ENCODE measurements at places on chromosomes 1 and 21.

- no peak for DNase-seq
Measured at GRCh38 chr1:185838111-185838510, 103.9 kb downstream of the HMCN1 start.

DNA sequence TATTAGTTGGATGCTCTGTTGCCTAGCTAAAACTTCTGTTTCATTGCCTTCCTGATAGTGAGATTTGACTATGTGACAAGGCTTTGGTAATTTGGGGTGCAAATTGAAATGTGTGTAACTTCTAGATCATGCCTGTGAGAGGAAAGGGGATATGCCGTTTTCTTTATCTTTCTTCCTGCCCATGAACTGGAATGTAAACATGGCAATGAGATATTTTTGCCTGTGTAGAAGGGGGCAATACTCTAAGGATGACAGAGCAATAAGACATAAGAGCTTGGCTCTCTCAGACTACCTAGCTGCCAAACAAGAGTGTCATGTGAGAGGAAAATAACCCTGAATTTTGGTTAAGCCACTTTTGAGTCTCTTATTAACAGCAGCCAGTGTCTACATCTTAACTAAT lies 49.7 kb downstream of the RAP1A start:
- no peak for DNase-seq

- no peak for DNase-seq
Measured at GRCh38 chr1:6385488-6386191, 7.9 kb downstream of the ACOT7 start.

GRCh38 chr1:100580446-100580845 lies 42.5 kb downstream of the GPR88 start:
- DNase-seq: no peak

- no peak for DNase-seq
Measured at GRCh38 chr1:206690516-206690915, 5.8 kb downstream of the MAPKAPK2 start.

DNA sequence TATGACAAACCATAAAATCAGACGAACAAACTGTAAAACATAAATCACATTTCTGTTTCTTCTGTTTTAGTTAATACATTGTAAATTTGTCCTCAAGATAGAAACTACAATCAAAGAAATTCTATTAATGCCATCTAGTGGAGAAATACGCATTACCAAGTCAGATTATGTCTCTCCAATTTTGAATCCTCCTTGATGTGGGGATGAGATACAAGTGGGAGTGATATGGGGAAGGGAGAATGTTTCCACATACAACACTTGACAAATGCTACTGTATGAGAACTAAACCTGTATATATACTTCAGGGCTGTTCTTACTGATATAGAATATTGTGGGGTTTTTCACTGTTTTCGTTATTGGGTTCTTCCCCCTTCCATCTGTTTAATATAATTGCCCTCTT lies 2.6 kb downstream of the HFM1 start:
- DNase-seq: no peak

DNA sequence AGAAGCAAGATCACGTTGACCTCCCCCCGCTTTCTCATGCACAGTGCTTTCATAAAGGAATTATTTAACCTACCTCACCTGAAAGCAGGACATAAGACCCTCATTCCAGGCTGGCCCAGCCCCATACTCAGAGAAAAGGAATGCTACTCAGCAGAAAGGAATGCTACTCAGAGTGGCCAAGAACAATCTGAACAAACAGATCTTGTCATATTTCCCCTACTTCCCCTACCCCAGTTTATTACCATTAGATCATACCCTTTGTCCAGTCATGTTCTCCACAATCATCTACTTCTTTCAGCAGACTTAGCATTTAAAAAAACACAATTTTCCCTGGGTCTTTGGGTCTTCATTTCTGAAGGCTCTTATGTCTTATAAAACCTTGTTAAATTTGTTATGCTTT lies 89.8 kb downstream of the SLC16A1 start:
- DNase-seq: no peak

DNA sequence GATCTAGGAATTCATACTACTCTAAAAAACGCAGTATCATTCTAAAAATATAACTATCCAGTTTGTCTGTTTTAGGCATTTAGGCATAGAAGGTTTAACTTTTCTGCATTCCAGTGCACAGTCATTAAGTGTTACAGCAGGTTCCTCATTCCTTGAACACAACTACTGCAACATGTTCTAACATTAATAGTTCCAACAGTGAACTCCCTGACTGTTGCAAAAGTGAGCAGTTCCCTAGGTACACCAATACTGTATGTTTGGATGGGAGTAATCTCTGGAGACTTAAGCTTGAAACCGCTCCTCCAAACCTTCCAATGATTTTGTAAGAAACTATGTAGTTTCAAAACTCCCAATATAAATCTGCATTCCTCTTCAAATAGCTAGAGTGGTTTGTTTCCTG lies 46.2 kb downstream of the UCHL5 start:
- DNase-seq: no peak

GRCh38 chr21:28922368-28922767 lies 70.3 kb downstream of the LTN1 start:
- no peak for DNase-seq

- DNase-seq: no peak
Measured at GRCh38 chr1:235342039-235342438, 13.7 kb downstream of the GGPS1 start.

DNA sequence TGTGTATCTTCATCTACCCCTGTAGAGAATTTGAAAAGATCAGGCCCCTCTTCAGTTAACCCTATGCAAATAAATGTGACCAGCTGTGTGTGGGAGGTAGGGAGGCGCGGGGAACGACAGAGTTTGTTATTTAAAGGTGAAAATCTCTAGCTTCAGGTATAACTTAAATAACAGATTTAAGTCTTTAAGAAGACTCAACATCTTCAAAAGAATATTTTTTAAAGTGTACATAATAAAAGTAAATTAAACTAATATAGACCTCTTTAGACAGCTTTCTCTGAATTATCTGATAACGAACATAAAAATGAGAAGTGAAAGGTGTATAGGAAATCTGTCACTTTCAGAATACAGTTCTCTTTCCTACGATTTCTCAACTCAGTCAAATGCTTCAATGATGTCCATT lies 16.0 kb downstream of the ANGPTL3 start:
- no peak for DNase-seq

- DNase-seq: no peak
Measured at GRCh38 chr1:237792726-237793125, 98.0 kb downstream of the ZP4 start.

GRCh38 chr1:27885114-27885528 lies 12.8 kb downstream of the THEMIS2 start:
- no peak for DNase-seq

DNA sequence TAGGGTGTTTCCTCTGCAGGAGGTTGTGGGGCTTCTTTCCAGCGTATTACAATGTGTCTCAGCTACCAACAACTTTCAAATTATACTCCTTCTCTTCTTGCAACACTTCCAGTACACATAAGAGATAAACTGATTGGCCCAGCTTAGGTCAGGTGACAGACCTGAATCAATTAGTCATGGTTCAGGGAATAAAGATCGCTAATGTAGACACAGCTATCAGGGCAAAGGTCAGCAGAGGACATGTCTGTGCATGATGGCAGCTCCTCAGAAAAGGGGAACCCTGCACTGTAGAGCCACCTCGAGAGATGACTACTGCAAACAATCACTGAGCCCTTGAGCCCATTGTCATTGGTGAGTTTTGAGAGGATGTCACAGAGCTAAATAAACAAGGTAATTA lies 36.8 kb upstream of the PKN2 start:
- DNase-seq: no peak

- no peak for DNase-seq
Measured at GRCh38 chr1:6867729-6868659, 82.7 kb downstream of the CAMTA1 start.

- DNase-seq: no peak
Measured at GRCh38 chr1:151606384-151606783, 5.5 kb upstream of the SNX27 start.

GRCh38 chr1:115413208-115413607 lies 75.2 kb upstream of the NGF start:
- no peak for DNase-seq

GRCh38 chr21:44375761-44376241 lies 22.4 kb downstream of the TRPM2 start:
- no peak for DNase-seq

- no peak for DNase-seq
Measured at GRCh38 chr1:155268630-155269029, 4.7 kb downstream of the CLK2 start.

- DNase-seq: no peak
Measured at GRCh38 chr1:73811798-73812197, 386.2 kb downstream of the LRRIQ3 start.

DNA sequence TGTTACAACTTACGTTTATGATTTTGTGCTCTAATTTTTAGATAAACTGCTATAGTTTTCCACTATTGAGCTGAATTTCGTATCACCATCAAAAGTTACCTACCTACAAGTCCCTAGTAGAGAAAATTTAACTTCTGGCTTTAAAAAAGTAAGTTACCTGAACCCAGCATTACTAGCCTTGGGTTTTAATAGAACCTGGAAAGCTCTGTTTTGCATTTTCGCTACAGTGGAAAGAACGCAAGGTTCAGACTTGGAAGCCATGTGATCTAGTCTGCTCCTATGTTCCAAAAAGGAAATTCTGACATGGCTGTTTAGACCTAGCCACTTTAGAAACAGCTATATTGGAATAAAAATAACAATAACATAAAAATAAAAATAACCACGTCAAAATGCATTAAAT lies 110.5 kb downstream of the SLC45A1 start:
- DNase-seq: no peak

GRCh38 chr1:108502624-108503023 lies 52.5 kb downstream of the NBPF6 start:
- DNase-seq: no peak

DNA sequence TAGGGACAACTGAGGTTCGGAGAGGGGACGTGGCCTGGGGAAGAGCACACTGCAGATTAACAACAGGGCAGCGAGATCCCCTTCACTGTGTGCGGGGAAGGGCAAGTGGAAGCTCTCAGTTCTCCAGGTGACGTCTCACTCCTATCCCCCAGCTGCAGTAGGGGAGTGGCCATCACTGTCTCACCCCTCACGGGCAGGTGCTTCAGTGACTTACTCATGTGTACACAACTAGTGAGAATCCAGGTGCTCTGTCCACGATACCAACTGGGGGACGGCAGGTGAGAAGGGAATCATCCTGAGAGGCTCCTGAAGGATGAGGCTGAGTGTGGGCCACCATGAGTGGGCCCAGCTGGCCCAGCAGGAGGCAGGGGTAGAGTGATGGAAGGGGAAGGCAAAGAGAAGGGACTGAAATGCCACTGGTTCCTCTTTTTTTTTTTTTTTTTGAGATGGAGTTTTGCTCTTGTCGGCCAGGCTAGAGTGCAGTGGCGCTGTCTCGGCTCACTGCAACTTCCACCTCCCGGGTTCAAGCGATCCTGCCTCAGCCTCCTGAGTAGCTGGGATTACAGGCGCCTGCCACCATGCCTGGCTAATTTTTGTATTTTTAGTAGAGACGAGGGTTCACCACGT lies 25.9 kb downstream of the RHBG start:
- no peak for DNase-seq

- DNase-seq: no peak
Measured at GRCh38 chr21:42913476-42913875, 12.0 kb downstream of the ERVH48-1 start.

- DNase-seq: no peak
Measured at GRCh38 chr1:211532088-211532444, 40.1 kb upstream of the RD3 start.

DNA sequence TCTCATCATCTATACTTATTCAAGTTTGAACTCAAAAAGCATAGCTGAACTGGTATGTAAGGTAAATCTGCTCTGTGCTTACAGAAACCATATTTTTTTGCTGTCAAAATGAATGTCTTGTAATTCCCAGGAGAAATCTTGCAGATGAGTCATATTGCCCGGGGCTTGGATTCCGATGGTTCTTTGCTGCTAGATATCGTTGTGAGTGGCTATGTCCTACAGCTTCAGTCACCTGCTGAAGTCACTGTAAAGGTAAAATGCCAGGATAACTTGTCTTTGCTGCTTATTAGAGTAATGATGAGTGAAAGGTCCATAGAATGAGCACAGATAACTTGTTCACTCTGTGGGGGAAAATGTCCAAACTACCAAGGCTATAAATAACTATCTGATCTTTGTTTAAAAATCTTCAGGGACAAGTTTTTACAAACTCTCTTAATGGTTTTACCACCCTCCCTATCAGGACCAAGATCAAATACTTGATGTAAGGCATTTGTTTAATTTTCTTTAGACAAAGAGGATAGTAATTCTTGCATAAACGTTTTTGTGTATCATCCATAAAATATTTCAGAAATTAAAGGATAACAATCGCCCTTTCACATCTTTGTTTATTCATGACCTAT lies 222.3 kb downstream of the TPR start:
- no peak for DNase-seq

DNA sequence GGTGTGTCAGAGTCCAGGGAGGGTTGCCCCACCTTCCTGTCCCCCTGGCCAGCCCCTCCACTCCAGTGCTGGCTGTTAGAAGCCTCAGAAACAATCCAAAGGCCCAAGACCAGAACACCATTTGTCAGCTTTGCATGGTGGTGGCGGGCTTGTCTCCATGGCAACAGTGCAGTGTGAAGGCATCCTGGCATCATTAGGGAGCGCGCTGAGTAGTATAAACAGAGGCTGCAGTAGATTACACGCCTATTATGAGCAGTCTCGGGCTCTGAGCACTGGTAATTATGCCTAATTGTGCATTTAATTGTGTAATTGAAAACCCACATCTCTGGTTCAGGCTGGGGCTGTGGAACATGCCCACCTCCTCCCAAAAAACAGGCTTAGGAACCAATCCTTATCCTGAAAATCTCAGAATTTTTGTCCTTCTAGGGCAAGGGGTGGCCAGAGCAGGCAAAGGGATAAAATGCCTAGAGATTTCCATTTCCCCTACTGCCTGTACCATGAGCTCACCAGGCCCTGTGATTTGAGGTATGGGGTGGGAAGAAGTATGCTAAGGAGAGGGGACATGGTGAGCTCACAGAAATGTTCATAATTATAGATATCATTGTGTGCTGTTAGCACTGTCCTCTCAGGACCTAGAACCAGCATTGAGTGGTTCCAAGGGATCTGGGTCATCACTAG lies 11.7 kb downstream of the NKAIN1 start:
- no peak for DNase-seq

DNA sequence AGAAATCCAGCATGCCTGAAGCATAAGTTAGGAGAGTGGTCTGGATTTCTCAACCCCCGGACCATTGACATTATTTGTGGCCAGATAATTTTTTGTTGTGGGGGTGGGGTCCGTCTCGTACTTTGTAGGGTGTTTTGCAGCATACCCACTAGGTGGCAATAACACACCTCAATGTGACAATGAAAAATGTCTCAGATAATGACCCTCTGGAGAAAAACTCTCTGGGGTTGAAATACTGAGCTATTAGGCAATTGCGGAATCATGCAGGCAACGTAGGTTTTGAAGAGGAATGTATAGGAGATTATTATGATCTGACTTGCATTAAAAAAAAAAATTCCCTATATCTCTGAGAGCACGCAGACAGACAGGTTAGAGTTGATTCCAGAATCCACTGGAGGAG lies 25.3 kb upstream of the RRP15 start:
- no peak for DNase-seq

- DNase-seq: no peak
Measured at GRCh38 chr1:8763888-8764287, 53.6 kb downstream of the RERE start.

All from stimulated activated CD4-positive, alpha-beta T cell treated with anti-CD3 and anti-CD28 coated beads, Interleukin-15, amount 100 ng/mL, for 1 hour (primary cell).